ENCODE measurements at places on chromosomes 2 and 18. TPM values are rescaled to one million over a fixed set of nuclear protein-coding genes. Genes with fewer than 3 reads are reported as not detected.

The CAPN10 gene
- 21.9 TPM for total RNA-seq

- no peaks in the 10 kb centered on the region for H3K27me3 ChIP-seq
- H3K27ac ChIP-seq = no peak overlapping the region
- no peaks in the 10 kb centered on the region for H3K36me3 ChIP-seq
- no peak overlapping the region for H3K4me3 ChIP-seq
These were observed 254.4 kb downstream of the ZNF521 start for GRCh38 chr18:25097569-25098056.

- H3K27ac ChIP-seq = no peak overlapping the region
- no peaks in the 10 kb centered on the region for H3K27me3 ChIP-seq
- H3K4me1 ChIP-seq = peaks cover 6% of the 10 kb centered on the region
- no peaks in the 10 kb centered on the region for H3K36me3 ChIP-seq
These were observed 88.2 kb downstream of the HS1BP3 start for GRCh38 chr2:20562540-20563225.

- DNase-seq = no peak
- no peak overlapping the region for H3K27ac ChIP-seq
- no peaks in the 10 kb centered on the region for H3K27me3 ChIP-seq
- peaks cover 26% of the 10 kb centered on the region for H3K4me1 ChIP-seq
- H3K4me3 ChIP-seq = no peak overlapping the region
These were observed 10.7 kb downstream of the LPIN1 start for GRCh38 chr2:11757101-11757500.

DNA sequence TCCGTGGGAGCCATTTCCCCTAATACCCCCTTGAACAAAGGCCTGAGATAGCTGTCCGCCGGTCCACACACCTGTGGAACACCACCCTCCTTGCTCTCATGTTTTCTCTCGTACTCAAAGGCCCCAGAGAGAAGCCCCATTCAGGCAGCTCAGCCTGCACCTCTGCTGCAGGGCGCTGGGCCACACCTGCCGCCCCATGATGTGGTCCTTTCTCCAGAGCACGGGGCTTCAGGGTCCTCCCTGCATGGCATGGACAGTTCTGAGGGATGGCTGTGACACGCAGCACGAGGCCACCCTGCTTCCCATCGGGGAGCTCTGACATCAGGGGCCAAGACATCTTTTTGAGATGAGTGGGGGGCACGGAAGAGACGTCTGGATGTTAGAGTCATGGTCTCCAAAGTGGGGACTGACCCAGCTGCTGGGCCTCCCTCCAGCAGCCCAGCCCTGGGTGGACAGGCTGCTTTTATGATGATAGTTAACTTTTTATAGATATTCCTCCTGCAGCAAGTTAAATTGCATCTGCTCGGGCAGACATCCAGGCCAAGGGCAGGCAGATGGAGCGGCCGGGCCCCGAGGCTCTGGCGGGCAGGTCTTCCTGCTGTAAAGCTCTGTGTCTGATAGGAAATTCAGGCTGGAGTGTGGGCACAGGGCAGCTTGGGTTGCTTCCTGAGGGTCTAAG lies 56.7 kb downstream of the SDC1 start:
- no peak for DNase-seq
- H3K36me3 ChIP-seq = no peaks in the 10 kb centered on the region
- no peak overlapping the region for H3K4me3 ChIP-seq
- no peak overlapping the region for H3K27ac ChIP-seq
- no peaks in the 10 kb centered on the region for H3K4me1 ChIP-seq

- no peak overlapping the region for H3K4me3 ChIP-seq
- DNase-seq = no peak
- no peaks in the 10 kb centered on the region for H3K27me3 ChIP-seq
- no peaks in the 10 kb centered on the region for H3K36me3 ChIP-seq
- peaks cover 7% of the 10 kb centered on the region for H3K4me1 ChIP-seq
- no peak overlapping the region for H3K27ac ChIP-seq
These were observed 233.4 kb downstream of the AGPS start for GRCh38 chr2:177625744-177626650.

DNA sequence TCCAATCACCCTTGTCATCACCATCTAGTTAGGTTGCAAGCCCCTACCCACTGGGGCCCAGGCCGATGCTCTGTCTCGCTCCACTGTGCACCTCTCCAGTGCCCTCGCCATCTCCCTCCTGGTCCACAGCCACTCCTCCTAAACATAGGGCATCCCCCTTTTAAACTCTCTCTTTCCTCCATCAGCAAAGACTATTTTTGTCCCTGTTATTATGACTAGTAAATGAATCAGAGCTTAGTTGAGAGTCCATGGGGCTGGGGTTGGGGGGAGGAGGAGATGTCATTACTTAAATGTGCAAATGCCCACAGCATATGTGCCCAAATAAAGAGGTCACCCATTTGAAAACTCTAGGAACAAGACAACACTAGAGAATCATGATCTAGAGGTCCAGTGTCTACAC lies 167.4 kb downstream of the TRABD2A start:
- no peaks in the 10 kb centered on the region for H3K27me3 ChIP-seq
- DNase-seq = no peak
- no peaks in the 10 kb centered on the region for H3K4me1 ChIP-seq
- H3K4me3 ChIP-seq = no peak overlapping the region

DNA sequence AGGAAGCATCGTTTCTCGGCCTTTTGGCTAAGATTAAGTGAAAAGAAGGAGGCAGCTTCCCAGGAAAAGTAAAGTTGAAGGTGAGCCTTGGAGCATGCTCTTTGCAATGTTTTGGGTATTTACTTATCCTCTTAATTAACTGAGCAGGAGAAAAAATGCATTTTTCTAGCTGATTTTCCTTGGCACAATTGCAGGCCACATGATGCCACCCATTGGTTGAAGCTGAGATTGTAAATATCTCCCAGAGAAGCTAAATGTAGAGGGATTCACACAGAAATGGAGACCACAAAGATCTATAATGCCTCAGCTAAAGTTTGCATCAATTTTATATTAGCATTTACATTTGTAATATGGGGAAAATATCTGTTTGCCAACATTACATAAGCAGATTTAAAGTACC lies 294.1 kb downstream of the KCNS3 start:
- H3K4me3 ChIP-seq = no peak overlapping the region
- H3K36me3 ChIP-seq = no peaks in the 10 kb centered on the region
- no peak for DNase-seq
- H3K27ac ChIP-seq = no peak overlapping the region
- no peaks in the 10 kb centered on the region for H3K4me1 ChIP-seq

DNA sequence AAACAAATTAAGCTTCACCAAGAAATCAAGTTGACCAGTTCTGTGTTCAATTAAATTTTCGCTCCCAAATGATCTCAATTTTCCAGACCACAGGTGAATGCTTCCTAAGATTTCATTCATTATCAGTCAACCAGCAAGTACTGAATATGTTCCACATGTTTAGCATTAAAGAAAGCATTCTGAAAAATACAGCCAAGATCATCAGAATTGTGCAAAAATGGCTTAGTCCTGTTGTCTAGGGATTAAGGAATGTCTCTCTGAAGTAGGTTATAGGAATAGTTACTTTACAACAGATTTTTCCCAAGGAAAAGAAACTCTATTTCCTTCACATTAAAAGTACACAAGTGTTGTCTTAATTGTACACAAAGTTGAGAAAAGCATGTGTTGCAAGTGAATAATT lies 69.2 kb downstream of the NRXN1 start:
- no peaks in the 10 kb centered on the region for H3K4me1 ChIP-seq
- no peak for DNase-seq
- no peak overlapping the region for H3K4me3 ChIP-seq

The C2orf49 gene
- total RNA-seq = 15.2 TPM

GRCh38 chr2:62467475-62468321 lies 38.3 kb downstream of the TMEM17 start:
- peak overlapping the region; percentile 60 for H3K27ac ChIP-seq
- no peak for DNase-seq
- H3K4me3 ChIP-seq = no peak overlapping the region
- no peaks in the 10 kb centered on the region for H3K27me3 ChIP-seq
- no peaks in the 10 kb centered on the region for H3K4me1 ChIP-seq

The POLE4 gene
- 73.3 TPM for total RNA-seq

GRCh38 chr18:51340332-51340731 lies 142.9 kb upstream of the MEX3C start:
- H3K27ac ChIP-seq = no peak overlapping the region
- H3K4me3 ChIP-seq = no peak overlapping the region
- no peaks in the 10 kb centered on the region for H3K4me1 ChIP-seq

DNA sequence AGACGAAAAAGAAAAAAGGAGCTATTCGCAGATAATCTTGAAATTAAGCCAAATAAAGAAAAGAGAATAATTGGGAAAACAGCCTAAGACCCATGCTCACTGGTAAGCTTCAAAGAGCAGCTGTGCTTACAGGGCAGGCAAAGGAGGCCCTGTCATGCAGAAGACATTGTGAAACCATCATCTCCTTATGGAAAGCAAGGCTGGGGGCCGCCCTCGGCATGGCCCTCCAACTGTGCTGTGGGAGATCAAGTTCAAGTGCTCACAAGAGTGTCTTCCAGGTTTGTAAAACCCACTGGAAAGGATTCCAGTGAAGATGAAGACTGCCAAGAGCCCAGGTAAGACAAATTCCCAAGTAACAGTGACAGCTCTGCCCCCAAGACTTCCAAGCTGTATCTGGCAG lies 32.2 kb downstream of the ACVR1 start:
- H3K27ac ChIP-seq = no peak overlapping the region
- no peaks in the 10 kb centered on the region for H3K27me3 ChIP-seq
- H3K4me1 ChIP-seq = peaks cover 18% of the 10 kb centered on the region
- no peaks in the 10 kb centered on the region for H3K36me3 ChIP-seq

The ATP5F1A gene
- total RNA-seq = 2,012 TPM

DNA sequence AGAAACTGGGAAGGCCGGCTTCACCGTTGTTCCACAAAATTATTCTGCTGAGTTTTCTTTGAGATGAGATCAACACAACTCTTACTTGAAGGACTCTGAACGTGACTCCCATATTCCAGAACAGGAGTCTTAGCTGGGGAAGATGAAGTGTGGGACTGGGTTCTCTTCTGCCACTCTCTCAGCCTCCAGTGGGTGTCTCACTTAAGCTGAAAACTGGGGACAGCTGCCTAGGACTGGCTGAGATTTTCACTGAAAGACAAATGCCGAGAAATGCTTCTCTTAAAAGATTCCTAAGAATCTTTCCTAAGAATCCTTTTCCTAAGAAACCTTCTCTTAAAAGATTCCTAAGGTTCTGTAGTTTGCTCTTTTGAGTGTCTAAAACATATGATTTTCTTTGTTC lies 156.6 kb upstream of the LHCGR start:
- H3K27ac ChIP-seq = no peak overlapping the region
- no peaks in the 10 kb centered on the region for H3K36me3 ChIP-seq
- no peaks in the 10 kb centered on the region for H3K4me1 ChIP-seq
- no peak for DNase-seq

GRCh38 chr18:48753691-48754090 lies 197.1 kb downstream of the SMAD7 start:
- DNase-seq = no peak
- H3K4me3 ChIP-seq = no peak overlapping the region
- H3K4me1 ChIP-seq = peaks cover 43% of the 10 kb centered on the region
- no peak overlapping the region for H3K27ac ChIP-seq

- H3K36me3 ChIP-seq = no peaks in the 10 kb centered on the region
- H3K4me1 ChIP-seq = no peaks in the 10 kb centered on the region
- no peak for DNase-seq
- H3K4me3 ChIP-seq = no peak overlapping the region
- H3K27ac ChIP-seq = no peak overlapping the region
- H3K27me3 ChIP-seq = no peaks in the 10 kb centered on the region
These were observed 26.6 kb downstream of the LRP1B start for GRCh38 chr2:142104134-142104758.

The BOLL gene
- not detected for total RNA-seq

DNA sequence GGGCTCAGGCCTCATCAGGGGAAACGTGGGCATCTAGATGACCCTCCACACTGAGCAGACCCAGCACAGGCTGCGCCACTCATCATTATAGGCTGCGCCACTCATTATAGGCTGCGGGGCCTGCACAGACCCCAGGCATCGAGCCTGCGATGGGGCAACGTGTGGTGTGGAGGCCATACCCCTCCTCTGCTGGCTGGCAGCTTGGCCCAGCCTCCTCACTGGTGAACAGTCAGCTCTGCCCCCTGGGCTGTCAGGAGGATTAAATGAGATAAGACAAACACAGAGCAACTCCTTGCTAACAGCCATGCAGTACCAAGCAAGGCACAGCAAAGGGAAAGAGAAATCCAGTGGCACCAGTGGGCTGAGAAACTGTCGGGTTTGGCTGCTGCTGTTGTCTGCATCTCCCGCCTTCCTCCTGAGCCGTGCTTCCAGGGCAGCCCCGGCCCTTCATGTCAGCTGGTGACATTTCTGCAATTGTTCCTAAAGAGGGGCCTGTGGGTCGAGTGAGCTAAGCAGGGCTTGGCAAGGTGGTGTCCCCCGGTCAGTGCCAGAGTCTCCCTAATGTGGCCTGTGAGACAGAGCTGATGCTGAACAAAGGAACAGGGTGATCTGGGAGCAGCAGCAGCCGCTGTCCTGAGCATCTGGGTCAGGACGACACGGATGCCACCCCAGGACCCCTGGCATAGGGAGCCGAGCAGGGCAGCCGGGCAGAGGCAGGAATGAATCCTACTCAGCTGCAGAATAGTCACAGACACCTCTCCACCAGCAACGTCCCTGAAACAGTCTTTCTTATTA lies 48.7 kb downstream of the RRM2 start:
- H3K27ac ChIP-seq = no peak overlapping the region
- H3K4me1 ChIP-seq = no peaks in the 10 kb centered on the region
- peak; percentile 20 for DNase-seq
- no peaks in the 10 kb centered on the region for H3K27me3 ChIP-seq

DNA sequence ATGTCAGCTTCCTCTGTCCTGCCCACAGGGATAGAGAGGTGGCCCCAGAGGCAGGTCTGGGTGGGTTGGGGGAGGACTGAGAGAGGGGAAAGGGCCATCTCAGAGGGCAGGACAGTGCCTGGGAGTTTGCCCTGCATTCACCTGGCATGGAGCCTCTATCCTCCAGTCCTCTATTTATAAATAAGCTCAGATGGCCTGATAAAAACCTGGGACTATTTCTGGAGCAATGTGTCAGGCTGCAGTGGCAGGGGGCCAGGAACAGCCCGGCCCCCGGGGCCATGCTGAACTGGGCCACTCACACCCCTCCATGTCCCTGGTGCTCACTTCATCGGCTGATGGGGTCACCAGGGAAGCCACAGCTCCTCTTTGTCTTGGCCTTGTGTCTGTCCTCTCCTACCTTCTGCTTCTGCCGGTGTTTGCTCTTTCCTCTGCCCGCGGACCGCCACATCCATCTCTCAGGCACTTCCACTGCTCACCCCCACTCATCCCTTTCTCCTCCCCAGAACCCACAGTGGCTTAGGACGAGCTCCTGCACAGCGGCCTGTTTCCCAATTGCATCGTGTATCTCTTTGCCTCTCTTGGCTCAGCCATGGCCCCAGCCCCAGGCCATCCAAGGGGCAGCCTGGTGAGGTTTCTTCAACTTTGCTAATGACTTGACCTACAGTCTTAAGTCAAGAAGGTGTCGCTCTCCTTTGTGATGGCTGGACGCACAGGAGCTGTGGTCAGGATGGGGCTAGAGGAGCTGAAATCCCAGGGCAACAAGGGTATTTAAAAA lies 38.8 kb downstream of the SCTR start:
- H3K4me3 ChIP-seq = no peak overlapping the region
- H3K36me3 ChIP-seq = no peaks in the 10 kb centered on the region
- H3K27me3 ChIP-seq = no peaks in the 10 kb centered on the region
- H3K4me1 ChIP-seq = peaks cover 78% of the 10 kb centered on the region
- peak overlapping the region; percentile 70 for H3K27ac ChIP-seq

Data from heart left ventricle (tissue), 16 donors.